Stomach (tissue), 19 donors: ENCODE measurements at places on chromosomes 5 and 9. TPM values are rescaled to one million over a fixed set of nuclear protein-coding genes. Genes with fewer than 3 reads are reported as not detected.

ANKDD1B gene
- not detected for total RNA-seq

CARD6 gene
- total RNA-seq, result 16.9 TPM

FCN1 gene
- not detected for total RNA-seq

SPATA31E1 gene
- total RNA-seq, result not detected

TUSC1 gene
- 0.58 TPM for total RNA-seq

MOB3B gene
- 6.4 TPM for total RNA-seq

MYORG gene
- 19.3 TPM for total RNA-seq

CER1 gene
- total RNA-seq, result not detected

BTNL9 gene
- total RNA-seq, result 19.1 TPM

PCDHGB2 gene
- 9.9 TPM for total RNA-seq

DDX4 gene
- total RNA-seq, result not detected

SPOCK1 gene
- 10.4 TPM for total RNA-seq

CTSL gene
- total RNA-seq, result 4.9 TPM

C9 gene
- total RNA-seq, result not detected

FOXD1 gene
- not detected for total RNA-seq

SEMA5A gene
- total RNA-seq, result 10.3 TPM

MELK gene
- total RNA-seq, result 4.0 TPM

ENTR1 gene
- total RNA-seq, result 71.2 TPM
